ENCODE measurements at places on chromosomes 12 and 14. TPM values are rescaled to one million over a fixed set of nuclear protein-coding genes. Genes with fewer than 3 reads are reported as not detected.

DNA sequence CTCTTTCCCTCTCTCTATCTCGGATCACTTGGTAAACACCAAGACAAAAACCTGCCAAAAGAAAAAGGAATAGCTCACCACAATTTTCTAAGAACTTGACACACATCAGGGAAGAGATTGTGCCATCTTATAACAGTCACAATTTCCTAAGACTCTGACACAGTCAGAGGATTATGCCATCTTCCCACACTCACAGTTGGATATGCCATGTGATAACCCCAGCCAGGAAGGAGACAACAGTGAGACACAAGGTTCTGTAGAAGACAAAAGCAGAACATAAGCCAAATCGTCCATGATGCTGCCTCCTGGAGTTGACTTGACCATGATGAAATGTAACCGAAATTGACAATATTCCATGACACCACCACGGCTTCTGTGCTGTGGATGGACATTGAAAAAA is 2.8 kb upstream of the CLEC9A start:
- DNase-seq = no peak

Gene NANOG
- total RNA-seq = not detected

Gene OVCH1
- not detected for total RNA-seq

DNA sequence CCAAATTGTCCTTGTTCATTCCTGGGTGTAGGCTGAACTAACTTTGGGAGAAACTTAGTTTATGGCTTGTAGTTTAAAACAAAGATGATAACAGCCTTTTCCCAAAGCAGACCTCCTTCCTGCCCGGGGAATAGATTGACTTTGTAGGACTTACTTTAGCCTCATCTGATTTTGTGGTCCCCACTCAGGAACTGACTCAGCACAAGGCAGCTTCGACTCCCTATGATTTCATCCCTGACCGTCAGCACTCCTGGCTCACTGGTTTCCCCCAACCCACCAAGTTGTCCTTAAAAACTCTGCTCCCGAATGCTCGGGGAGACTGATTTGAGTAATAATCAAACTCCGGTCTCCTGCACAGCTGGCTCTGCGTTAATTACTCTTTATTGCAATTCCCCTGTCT is 40.1 kb upstream of the DDHD1 start:
- DNase-seq = no peak

DNA sequence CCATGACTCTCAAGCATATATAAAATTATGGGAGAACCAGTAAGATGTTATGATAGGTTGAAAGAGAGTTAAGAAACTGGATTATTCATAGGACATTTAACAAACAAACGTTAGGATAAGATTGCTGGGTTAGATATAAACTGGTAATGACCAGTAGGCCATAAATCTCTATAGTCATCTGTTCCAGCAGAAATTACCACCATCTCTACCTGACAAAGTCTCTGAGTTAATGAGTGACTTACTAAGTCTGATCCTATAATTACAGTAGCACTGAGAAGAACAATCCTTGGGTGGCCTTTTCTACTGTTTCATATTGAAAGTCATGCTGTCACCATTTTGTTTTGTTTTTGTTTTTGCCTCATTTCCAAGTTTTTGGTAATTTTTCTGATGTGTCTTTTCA is 136.9 kb upstream of the CNOT2 start:
- no peak for DNase-seq

DNA sequence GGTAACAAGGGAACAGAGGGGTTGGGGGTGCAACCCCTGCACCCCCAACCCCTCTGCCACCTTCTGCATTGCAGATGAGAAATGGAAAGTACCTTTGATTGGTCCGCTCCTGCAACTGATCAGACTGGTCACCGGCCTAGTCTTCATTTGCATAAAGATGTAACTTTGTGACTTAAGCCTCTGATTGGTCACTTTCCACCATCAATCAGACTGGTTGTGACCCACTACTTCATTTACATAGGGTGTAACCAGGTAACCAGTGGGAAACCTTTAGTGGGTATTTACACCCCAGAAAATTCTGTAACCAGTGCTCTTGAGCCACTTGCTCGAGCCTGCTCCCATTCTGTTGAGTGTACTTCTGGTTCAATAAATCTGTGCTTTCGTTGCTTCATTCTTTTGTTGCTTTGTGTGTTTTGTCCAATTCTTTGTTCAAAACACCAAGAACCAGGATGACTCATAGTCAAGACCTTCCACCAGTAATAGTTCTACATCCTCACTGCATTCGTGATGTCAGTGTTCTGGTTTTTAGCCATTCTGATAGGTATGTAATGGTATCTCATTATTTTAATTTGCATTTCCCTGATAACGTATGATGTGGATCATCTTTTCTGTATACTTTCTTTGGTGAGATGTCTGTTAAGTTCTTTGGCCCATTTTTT is 30.8 kb downstream of the LEMD3 start:
- DNase-seq = no peak

DNA sequence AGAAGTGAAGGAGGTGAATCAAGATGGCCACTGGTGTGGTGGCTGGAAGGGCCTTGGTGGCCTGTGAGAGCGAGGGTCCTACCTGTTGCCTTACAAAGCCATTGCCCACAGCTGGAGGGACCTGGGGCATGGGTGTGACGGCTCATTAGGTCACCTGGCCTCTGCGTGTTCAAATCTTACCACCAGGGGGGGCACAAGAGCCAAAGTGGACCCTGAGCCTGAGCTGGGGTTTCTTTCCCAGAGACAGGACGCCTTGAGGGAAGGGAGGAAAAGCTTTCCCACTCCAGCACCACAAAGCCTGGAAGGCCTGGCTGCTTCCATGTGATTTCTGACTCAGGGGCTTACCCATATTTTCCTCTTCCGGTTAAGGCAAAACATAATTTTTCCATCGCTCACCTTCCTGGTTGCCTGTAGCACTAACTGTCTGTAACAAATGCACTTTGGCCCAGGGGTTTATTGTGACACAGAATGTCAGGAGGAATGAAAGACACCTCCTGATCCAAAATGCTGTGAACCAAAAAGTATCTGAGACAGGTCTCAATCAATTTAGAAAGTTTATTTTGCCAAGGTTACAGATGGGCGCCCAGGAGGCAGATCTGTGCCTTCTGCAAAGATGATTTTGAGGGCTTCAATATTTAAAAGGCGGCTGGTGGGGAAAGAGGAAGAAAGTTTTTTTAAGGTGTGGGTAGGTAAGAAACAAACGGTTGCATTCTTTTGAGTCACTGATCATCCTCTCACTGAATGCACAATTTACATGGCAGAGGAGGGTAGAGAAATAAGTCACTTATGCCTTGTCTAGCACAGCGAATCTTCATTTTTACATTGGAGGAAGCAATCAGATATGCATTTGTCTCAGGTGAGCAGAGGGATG is 4.3 kb upstream of the CD9 start:
- peak; percentile 66 for DNase-seq

GRCh38 chr12:28857369-28857768 is 291.7 kb upstream of the FAR2 start:
- DNase-seq = no peak

DNA sequence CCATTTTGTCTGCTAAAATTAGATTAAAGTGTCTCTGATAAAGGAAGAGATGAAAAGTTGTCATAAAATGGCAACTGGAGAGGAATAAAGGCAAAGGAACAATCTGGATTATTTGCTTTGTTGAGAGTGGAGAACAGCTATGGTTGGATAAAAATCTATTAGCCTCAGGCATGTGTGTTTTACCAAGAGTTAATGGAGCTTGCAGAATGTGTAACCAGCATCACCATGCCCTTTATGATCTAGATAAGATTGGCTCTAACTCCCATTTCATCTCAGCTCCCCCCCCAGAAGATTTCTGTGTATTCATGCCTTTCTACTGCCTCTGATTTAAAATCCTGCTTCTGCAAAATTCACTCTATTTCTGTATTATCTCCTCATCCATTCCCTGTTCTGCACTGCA is 93.8 kb downstream of the GALC start:
- no peak for DNase-seq

DNA sequence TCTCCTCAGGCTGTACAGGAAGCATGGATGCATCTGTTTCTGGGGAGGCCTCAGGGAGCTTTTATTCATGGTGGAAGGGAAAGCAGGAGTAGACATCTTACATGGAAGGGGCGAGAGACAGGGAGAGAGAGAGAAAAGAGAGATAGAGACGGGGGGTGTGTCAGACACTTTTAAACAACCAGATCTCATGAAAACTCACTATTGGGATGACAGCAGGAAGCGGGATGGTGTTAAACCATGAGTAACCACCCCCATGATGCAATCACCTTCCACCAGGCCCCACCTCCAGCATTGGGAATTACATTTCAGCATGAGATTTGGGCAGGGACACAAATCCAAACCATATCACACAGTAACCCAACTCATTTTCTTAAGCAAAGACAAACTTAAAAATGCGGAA is 110.0 kb upstream of the EEA1 start:
- DNase-seq = no peak

GRCh38 chr12:38788106-38788505 is 117.3 kb downstream of the CPNE8 start:
- DNase-seq = no peak

- no peak for DNase-seq
These were observed 177.0 kb upstream of the PRMT8 start for GRCh38 chr12:3313675-3314663.

DNA sequence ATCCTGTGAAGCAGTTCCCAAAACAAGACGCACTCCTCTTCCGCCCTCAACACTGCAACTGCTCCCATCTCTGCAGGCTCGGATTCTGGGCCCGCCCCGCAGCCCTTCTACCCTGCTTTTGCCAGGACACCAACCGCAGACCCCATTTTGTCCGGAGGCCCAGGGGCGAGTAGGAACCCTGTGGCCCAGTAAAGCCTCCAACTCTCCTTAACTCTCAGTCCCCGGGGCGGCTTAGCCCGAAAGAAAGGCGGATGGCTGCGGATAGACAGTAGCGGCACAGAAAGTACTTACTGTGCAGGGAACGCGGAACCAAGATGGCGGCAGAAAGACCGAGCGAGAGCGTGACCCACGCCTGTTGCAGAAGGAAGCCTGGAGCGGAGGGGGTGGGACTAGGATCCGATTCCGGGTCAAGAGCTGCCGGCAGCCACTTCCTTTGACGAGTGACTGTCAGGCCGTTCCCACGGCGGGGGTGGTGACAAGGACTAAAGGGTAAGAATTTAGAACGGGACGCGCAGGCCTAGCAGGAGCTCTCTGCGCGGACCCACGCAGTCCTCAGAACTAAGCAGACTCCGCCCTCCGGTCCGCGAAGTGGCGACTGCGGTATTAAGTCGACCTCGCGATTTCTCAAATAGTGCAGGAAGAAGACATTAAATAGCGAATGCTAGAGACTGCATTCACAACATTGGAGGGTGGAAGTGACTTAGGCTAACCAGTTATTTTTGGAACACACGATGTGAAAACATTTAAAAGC is at the start of gene NACA:
NACA (minus strand) TSS at position 328 of the 751 bp plus-strand sequence. CDS start 778 bp downstream, outside the sequence.
- DNase-seq = peak; percentile 90

DNA sequence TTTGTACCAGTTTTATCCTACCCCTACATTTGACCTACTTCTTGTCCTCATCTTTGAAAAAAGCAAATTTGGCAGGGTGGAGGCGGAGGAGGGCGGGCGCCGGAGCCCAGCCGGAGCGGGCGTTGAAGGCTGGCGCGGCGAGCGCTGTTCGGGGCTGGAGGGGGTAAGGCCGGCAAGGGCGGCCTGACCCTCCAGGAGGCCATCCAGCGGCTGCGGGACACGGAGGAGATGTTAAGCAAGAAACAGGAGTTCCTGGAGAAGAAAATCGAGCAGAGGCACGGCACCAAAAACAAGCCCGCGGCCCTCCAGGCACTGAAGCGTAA is 27.2 kb downstream of the FBXO34 start:
- no peak for DNase-seq

Gene GLI1
- total RNA-seq = 1.3 TPM

GRCh38 chr12:90757957-90758356 is 197.0 kb downstream of the CCER1 start:
- no peak for DNase-seq

GRCh38 chr14:19729763-19730162 is 13.6 kb upstream of the OR4Q3 start:
- DNase-seq = no peak
